Activated CD4-positive, alpha-beta T cell treated with anti-CD3 and anti-CD28 coated beads for 1 hour (primary cell): ENCODE measurements at places on chromosomes 2 and 18.

DNA sequence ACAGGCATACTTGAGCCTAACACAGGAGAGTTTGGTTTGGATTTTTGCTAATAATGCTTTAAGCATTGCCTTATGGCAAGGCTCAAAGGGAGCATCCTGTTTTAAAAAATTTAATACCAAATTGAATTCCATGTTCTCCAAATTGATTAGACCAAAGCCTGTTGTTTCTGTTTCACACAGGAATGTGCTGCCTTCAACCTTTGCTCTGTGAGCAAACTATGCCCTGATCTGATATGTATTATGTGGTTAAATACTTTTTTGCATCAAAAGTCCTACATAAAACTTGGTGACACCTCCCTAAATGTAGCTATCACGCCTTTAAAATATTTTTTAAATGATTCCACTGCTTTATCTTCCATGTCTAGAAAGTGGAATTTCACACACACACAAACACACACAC is 691.4 kb downstream of the CPS1 start:
- DNase-seq: no peak

- no peak for DNase-seq
These were observed 10.2 kb downstream of the RALB start for GRCh38 chr2:120262761-120263428.

- DNase-seq: no peak
These were observed 334.4 kb downstream of the AGPS start for GRCh38 chr2:177726931-177727348.

DNA sequence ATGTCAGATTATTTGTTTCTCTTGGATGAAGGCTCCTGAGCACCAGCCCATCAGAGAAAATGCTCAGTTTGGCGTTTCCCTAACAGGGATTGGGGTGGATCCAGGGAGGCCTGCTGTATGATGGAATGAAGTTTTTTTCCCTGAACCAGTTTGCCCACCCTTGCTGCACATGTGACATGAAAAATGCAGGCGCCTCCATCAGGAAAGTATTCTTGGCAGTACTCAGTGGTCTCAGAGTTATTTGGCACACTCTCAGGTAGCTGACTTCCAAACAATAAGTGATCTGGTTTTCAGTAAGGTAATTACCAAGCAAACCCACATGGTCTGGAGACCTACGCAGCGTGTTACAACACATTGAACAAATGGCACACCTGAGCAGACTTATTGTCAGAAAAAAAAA is 254.9 kb downstream of the PAX3 start:
- no peak for DNase-seq

DNA sequence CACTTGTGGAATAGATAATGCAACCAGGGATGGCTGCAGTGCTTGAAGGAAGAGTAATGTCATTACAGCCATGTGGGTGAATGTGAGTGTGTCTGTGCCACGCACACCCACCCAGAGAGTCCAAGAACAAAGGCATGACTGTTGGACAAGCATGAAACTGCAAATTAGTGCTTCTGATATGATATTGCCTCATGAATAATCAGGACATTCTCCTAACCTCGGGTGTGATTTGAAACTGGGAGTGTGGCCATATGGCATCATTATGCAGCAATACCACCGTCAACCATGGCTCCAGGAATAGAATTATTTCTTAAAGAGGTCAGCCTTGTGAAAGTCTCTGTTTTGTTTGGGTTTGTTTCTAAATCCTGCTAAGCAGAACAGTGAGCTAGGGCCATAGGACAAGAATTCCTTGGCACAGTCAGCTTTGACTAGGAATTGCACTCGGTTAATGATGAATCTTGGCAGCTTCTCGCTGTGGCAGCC is 678.0 kb upstream of the RAB6C start:
- DNase-seq: no peak

- no peak for DNase-seq
These were observed 312.1 kb downstream of the TMX3 start for GRCh38 chr18:68402784-68403183.

DNA sequence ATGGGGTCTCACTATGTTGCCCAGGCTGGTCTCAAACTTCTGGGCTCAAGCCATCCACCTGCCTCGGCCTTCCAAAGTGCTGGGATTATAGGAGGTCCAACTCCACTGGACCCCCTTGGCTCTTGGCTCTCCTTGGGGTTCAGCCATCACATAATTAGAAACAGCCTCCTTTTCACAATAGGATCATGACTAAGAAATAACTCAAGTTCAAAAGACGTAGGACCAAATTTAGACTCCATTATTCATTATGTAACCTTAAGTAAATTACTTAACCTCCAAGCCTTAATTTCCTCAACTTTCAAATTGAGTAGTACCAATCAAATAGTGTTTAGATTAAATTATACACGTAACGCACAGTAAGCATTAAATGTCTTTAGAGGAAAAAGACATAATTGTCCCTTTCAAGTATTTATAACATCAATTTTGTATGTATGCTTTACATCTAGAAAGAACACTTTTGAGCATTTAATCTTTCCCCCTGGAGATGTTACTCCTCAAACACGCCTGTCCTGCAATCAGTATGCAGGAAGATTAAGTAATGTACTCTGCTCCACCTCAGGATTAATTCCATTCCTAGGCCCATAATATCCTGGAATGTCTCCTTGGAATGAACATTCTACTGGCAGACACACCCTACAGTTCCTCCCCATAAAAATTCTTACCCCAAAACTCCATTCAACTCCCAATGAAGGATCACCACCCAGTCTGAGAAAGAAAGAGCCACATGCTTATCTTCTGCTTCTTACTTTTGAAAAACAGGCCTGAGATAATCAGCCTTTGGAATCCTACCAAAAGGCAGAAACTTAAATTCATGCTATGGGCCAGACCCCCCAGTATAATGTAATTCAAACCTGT is 49.1 kb downstream of the COBLL1 start:
- no peak for DNase-seq

- DNase-seq: no peak
These were observed 10.5 kb downstream of the COL3A1 start for GRCh38 chr2:188984680-188985079.

GRCh38 chr2:226790431-226790830 is 9.2 kb downstream of the IRS1 start:
- no peak for DNase-seq

- no peak for DNase-seq
These were observed 220.1 kb downstream of the MYCN start for GRCh38 chr2:16160281-16161084.

GRCh38 chr18:7575465-7576028 is 8.4 kb downstream of the PTPRM start:
- no peak for DNase-seq

DNA sequence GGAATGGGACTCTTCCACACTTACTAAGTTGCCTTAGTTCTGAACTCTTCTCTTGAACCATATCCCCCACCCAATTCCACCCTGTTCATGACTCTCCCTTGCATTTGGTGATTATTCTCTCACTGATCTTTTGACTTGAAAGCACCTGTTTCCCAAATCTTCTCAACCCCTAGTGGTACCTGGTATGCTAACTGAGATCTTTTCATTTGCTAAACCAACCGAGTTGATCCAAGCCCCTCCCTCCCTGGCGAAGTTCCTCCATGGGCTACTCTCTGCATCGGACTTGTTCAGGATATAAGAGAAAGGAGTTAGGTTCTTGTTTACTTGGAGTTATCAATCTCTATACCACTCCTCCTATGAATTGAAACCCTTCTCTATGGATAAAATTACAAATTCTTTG is 593.5 kb downstream of the BCL11A start:
- DNase-seq: no peak

DNA sequence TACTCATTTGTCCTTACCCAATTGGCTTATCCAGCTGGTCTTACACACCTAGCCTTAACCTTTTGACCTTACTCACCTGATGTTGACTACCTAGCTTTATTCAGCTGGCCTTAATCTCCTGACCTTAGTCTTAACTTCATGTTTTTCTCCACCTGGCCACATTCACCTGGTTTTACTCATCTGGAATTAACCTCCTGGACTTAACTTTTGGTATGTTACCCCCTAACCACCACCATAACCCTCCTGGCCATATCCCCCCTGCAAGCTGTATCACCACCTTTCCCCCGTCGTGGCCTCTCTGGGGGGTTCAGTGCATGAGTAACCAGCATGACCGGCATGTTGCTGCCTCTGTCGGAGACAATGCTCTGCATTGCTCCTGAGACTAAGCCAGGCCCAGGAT is 45.7 kb downstream of the CHRNA1 start:
- DNase-seq: no peak

- DNase-seq: no peak
These were observed 294.1 kb downstream of the BCL2 start for GRCh38 chr18:63025251-63026090.

- no peak for DNase-seq
These were observed 36.4 kb upstream of the SLC1A4 start for GRCh38 chr2:64952511-64953482.

GRCh38 chr2:85713836-85714235 is 19.7 kb downstream of the GNLY start:
- DNase-seq: no peak

DNA sequence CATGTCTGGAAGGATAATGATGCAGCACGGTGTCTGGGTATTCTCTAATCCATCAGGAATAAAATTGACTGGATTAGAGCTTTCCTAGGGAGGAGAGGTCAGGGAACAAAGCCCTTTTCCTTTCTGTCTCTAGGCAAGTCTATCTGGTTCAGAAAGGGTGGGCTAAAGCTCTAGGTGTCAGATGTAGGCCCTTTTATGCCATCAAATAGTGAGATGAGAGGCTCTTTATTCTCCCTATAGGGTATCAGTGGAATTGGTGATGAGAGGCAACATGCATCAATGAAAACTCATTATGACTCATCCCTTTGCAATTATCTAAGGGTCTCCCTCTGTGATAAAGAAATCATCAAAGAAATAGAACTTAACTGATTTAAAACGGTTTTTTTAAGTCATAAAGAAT is 328.0 kb upstream of the CRIM1 start:
- no peak for DNase-seq

DNA sequence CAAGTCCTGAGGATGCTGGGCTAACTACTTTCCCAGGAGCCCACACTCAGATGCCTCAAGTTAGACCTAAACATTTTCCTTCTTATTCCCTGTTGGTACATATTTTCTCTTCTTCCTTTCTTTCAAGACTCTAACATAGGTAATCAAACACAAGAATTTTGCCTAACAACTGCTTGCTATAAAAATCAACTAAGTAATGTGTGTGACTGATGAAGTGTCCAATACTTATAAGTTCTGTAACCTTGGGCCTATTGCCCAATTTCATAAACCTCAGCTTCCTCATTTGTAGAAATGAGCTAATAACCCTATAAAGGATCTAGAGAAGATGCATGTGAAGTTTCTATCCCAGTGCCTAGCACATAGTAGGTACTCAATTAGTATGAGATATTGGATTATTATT is 31.6 kb upstream of the PIK3C3 start:
- DNase-seq: no peak

DNA sequence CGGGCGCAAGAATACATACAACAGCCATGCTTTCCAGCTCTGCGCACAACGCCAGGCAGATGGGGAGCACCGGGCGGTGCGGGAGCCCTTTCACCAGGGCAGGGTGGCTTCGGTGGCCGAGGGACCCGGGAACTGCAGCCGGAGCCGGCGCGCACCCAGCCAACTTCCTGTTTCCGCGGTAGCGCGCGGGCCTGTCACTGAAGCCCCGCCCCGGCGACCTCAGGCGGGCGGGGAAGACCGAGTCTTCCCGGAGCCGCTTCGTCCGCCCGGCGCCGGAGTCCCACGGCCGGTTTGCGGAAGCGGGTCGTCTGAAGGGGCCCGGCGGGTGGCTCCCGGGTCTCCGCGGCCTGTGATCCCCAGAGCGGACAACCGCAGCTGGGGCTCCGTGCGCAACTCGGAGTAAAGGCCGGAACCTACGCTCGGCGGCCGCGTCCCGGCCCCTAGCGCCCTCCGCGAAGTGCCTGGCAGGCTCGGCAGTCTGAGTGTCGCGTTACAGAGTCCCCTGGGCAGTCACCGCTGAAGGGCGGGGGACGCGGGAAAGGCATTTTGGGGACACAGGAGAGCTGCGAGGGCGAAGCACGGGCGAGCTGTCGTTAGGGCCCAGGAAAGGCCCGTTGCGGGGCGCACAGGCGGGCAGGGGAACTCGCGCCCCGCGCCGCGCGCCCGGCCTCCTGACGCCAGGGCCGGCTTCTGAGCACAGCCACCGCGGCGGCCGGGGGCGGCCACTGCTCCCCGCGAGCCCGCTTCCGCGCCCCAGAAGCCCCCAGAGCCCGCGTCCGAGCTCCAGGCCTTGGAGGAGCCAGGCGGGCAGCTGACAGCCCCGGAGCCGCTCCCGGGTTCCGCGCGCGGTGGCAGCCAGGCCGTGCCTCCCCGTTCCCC is at the start of gene MPPE1:
Gene MPPE1, minus strand, starts transcription at position 136 of the 879 bp plus-strand sequence. CDS start 11,053 bp downstream, outside the sequence.
- DNase-seq: peak; percentile 72

DNA sequence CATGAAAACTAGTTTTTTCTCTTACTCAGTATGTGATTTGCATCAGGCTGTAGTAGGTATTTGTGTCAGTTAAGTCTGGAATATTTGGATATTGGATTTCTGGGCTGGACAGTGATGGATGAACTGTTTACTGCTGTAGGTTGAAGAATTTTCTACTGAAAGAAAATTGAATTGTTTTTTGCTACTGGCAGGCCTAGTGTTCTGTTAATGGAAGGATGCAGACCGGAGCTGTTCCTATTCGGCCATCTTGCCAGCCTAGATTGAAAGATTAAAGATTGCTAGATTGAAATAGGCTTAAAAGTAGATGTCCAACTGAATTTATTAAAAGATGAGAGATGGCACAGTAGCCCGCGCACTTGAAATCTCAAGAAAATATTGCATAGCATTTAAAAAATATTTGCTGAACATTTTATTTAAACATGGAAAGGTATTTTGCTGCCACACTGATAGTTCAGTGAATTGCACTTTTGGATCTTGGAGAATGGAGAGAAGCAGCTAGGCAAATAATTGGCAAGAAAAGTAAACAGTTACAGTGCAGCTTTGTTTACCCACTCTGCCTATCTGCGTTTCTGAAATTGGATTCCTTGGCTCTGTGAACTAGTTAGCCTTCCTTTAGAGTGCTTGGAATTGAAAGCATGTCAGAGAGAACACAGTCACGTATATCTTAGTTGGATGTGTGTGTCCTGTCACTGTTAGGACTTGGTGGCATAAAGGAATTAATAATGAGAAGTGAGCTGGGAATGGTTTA is 54.1 kb downstream of the EPB41L5 start:
- no peak for DNase-seq

- DNase-seq: no peak
These were observed 121.8 kb downstream of the TGFA start for GRCh38 chr2:70431716-70432347.

DNA sequence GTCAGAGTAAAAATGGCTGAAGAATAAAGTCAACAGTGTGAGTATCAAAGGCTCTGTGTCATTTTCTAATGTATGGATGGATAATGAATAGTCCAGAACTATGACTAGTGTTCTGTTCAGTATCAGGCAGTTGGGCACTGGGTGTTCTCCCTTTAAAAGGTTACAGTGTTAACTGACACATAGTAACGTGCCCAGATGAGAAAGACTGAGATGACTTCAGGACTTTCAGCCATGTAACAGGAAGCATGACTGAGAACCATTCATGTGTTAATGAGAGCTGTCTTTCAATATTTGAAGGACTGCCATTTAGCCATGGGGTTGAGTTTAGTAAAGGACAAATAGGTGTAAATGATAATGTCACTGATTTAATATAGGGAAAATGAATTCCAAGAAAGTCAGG is 187.1 kb downstream of the GULP1 start:
- no peak for DNase-seq

- DNase-seq: no peak
These were observed 43.4 kb downstream of the MRO start for GRCh38 chr18:50776383-50776782.

GRCh38 chr2:64392529-64392928 is 61.4 kb upstream of the LGALSL start:
- DNase-seq: no peak
